Posterior cingulate gyrus (tissue), 11 donors: ENCODE measurements at places on chromosomes 1 and 21.

DNA sequence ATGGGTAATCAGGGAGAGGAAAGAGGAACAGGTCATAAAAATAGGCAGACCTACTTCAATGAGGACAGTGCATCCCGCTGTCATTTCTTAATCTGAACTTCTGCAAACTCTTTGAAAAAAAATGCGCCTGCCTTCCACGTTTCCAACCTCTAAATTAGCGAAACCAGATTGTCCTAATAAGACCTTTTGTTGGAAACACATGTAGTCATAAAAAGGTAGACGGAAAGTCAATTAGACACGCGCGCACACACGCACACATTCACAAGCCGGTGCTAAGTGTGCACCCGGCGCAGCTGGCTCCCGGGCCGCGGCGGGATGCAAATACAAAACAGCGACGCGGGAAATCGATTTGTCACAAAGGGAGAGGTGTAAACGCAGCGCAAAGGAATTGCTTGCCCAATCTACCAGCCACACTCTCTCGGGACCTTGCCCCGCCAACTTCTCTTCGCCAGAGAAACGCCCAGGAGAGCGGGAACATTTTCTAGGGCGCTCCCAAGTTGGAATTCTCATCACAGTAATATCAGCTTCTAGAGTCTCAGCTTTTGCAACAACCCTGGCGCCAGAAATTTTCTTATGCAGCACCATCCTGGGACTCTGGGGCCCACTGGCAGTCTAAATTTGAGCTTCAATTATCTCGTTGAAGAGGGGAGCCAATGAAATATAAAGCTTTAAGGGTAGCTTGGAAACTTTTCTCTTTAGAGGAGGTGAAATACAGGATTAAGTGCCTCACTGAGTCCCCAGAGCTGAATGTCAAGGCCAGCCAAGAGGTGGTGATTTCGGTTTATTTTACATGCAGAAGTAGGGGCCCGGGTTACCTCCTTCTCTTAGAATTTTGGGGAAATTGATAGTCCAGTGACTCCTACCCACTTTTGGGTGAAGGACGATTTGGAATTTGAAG lies 4.5 kb downstream of the PRRX1 start:
- no peak for DNase-seq

- DNase-seq = no peak
Measured at GRCh38 chr1:5707566-5708345, 284.5 kb downstream of the NPHP4 start.

DNA sequence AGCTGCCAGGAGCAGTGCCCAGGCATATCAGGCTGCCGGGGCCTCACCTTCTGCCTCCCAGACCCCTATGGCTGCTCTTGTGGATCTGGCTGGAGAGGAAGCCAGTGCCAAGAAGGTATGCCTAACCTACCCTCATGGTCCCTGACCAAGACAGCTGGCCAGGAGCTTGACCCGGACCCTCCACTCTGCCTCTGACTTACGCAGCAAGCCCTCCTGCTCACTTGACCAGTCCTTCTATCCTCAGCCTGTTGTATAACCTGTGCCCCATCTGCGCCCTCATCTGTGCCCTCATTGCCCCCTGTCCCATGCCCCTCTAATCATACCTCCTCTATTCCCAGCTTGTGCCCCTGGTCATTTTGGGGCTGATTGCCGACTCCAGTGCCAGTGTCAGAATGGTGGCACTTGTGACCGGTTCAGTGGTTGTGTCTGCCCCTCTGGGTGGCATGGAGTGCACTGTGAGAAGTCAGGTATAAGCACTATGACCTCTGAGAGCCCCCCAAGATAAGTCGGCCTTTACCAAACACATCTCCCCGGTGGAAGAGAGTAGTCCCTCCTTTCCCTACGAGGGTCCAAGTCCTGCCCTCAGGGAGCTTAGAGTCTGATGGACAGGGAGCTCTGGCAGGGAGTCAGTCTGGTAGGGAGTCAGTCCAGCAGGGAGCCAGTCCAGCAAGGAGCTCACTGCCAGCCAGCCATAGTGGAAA lies 6.8 kb downstream of the TIE1 start:
- DNase-seq = no peak

GRCh38 chr21:37153196-37153934 lies 80.3 kb downstream of the TTC3 start:
- no peak for DNase-seq

- no peak for DNase-seq
Measured at GRCh38 chr1:89203166-89203565, 4.4 kb upstream of the GBP4 start.

DNA sequence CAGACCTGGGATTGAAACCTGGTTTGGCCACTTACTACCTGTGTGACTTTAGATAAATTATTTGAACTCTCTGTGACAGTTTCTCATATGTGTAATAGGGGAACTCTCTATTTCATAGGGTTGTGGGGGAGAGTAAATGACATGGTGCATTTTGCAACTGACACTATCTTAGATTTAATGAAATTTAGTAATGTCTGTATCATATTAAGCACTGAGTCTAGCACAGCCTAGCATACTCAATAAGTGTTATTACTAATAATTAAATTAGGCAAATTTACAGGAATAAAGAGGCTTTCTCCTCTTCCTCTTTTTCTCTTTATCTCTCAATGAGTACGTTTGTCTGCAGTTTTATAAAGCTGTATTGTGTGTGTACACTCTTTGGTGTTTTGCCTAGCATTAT lies 80.2 kb upstream of the MACF1 start:
- no peak for DNase-seq

- no peak for DNase-seq
Measured at GRCh38 chr1:70856201-70856600, 191.4 kb downstream of the PTGER3 start.

DNA sequence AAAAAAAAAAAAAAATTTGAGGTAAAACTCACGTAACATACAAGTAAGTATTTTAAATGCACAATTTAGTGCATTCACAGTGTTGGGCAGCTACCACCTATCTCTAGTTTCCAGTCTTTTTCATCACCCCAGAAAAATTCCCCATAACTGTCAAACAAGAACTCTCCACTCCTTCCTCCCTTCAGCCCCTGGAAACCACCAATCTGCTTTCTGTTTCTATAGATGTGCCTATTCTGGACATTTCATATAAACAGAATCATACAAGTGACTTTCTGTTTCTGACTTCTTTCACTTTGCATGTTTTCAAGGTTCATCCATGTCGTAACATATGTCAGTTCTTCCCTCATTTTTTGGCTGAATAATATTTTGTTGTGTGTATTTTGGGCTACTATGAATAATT lies 24.9 kb upstream of the ETS2 start:
- DNase-seq = no peak

GRCh38 chr1:23537296-23537973 lies 6.4 kb upstream of the E2F2 start:
- no peak for DNase-seq

- no peak for DNase-seq
Measured at GRCh38 chr1:187110351-187110750, 281.6 kb downstream of the PLA2G4A start.
